HCEC 1CT (cell line): ENCODE measurements at places on chromosomes 7 and 10.

DNA sequence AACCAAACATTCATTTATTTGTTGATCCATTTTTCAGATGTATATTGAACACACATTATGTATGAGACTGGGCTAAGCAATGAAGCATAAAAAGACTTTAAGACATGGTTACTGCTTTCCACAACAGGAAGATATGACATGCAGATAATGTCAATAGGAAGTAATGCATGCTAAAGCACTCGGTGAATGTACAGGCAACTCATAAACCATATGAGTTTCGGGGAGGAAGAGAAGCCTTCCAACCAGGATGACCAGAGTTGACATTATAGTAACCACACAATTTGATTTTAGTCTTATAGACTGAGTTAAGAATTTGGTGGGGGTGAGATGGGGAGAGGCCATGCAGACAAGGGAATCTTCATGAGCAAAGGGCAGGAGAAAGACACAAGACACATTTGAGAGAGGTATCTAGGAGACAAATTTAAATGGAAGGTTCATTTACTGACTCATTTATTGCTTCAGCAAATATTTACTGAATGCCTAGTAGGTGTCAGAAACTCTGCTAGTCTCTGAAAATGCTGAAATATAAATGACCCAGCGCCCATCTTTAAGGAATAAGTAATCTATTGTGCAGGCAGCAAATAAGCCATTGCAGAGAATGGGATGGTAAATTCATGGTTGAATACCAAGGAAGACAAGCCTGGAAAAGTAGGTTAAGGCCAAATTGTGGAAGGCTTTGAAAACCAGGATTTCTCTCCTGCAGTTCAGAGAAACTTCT is 19.0 kb upstream of the SLK start:
- DNase-seq: no peak

GRCh38 chr10:25631471-25631870 is 302.6 kb upstream of the MYO3A start:
- DNase-seq: no peak

- no peak for DNase-seq
Measured at GRCh38 chr7:50394315-50394714, 55.8 kb downstream of the FIGNL1 start.

DNA sequence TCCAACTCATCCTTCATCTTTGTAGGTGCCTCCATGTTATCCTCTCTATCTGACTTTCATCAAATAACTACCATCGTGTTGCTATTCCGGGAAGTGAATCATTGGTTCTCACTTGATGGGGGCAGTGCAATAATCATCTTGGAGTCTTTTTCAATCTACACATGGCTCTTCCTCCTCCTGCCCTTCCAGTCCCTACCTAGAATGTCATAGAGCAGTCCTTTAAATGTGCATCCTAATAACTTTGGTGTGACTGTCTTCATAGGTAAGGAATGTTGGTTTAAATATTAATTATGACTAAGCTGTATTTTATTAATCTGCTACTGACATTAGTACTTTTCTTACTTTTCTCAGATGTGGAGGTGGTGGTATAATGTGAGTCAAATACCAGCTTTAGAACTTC is 8.4 kb upstream of the CDK14 start:
- DNase-seq: no peak

DNA sequence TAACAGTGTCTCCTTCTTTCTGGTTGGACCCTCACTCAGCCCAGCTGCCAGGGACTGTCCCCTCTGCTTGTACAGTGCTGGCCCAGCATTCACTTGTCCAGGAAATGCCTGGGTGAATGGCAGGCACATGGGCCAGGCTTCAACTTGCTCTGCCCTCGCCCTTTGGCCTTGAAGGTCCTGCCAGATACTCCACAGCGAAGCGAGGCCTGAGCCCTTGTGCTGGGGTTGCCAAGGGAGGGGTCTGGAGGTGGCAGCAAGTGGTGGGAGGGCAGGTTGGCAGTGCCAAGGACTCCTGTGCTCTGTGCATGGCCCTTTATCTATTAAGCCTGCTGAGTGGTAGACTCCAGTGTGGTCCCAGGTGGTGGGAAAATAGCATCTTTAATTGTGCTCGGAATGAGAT is 75.7 kb downstream of the CDH23 start:
- no peak for DNase-seq

DNA sequence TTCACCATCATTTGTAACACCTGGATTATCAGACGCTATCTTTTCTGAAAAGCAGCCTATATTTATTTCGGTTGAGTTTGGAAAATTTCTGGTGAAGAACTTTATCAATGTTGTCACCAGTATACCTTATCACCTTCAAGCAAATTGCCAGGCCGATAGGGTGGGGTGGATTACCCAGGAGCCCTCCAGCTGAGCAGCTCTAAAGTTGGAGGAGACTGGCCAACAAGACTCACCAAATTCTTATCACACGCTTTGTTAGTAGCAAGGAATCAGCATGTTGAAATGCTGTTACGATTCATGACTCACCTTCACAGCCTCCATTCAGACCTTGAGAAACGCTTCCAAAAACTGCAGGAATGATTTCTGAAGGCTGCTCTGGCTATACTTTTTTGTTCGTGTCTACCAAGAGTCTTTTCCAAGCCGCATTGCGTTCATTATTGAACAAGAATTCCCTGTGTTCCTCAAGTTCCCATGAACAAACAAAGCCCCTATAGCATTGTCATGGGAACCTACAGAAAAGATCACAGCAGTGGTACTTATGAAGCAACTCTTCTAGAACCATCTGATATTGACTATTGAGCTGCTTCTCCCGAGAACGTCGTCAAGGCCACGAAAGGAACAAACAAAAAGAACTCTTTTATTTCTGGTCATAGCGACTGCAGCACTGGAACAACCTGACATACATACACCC is 291.4 kb downstream of the SFMBT2 start:
- DNase-seq: peak; percentile 34

DNA sequence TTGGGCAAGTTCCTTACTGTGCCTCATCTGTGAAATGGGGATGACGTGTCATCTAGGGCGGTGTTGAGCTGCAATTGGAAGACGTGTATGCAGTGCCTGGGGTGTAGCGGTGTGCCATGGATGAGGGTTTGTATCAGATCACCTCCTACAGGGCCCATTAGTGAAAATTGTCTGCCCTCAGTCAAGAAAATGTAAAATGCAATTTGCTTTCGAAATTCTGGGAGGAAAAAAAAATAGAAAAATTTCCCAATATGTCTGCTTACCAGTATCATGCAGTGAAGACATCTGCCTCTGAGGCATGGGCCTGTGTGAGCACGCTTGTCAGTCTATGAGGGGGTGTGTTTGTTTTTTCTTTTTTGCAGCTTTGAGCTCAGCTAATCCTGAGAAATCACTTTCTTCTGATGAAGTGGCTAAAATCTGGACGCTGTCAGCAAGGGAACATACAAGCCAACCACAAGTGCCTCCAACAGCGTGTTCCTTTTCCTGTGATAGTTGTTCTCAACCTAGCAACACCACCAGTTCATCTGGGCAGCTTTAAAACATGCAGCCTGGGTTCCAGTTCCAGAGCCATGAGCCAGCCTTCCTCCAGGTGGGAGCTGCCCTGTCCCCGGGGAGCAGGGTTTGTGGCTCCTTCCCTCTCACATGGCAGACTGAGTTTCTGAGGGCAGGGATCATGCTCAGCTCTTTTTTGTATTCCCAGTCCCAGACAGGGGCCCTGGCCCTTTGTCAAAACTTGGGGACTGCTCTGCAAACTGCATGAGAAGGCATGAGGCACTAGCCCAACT is 10.3 kb downstream of the FAM241B start:
- DNase-seq: no peak

GRCh38 chr10:46055771-46056170 is 9.7 kb upstream of the MSMB start:
- no peak for DNase-seq

- no peak for DNase-seq
Measured at GRCh38 chr7:148657929-148658328, 40.8 kb upstream of the CUL1 start.

- peak; percentile 88 for DNase-seq
Measured at GRCh38 chr10:125160856-125161706, 718 bp upstream of the CTBP2 start.

GRCh38 chr7:125184801-125185200 is 255.2 kb upstream of the POT1 start:
- peak; percentile 9 for DNase-seq

GRCh38 chr10:30979956-30980355 is 51.7 kb downstream of the ZNF438 start:
- DNase-seq: no peak

DNA sequence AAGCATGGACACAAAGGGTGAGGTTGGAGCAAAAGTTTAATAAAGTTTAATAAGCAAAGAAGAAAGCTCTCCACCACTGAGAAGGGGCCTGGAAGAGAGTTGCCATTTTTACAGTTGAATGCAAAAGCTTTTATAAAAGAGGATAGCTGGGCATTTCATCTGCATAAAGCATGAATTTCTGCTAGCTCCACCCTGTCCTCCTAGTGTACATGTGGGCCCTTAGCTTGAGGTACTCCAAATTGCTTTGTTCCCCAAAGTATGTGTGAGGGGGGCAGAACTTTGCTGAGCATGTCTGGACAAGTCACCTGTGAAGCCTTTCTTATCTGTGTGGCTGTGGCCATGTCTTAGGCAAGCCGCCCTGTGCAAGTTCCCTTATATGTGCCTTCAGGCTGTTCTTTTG is 22.6 kb upstream of the CROT start:
- DNase-seq: no peak

GRCh38 chr10:59752278-59752940 is 846 bp downstream of the MRLN start:
- no peak for DNase-seq

DNA sequence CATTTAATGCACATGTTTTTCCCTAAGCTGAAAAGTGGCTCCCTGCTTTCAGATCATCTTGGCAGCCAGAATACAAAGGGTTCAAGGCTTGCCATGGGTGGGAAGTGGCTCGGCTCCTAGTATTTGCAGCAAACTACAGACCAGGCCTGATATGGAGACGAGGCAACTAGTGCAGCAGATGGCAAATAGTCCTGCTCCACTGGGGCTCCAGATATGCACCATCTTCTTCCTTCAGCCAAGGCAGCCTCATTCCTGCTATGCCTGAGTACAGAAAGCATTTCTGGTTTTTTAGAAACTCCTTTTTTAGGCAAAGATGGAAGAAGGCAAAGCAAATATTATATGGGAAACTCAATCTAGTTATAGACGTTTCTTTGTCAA is 23.9 kb downstream of the LRRC4 start:
- no peak for DNase-seq

DNA sequence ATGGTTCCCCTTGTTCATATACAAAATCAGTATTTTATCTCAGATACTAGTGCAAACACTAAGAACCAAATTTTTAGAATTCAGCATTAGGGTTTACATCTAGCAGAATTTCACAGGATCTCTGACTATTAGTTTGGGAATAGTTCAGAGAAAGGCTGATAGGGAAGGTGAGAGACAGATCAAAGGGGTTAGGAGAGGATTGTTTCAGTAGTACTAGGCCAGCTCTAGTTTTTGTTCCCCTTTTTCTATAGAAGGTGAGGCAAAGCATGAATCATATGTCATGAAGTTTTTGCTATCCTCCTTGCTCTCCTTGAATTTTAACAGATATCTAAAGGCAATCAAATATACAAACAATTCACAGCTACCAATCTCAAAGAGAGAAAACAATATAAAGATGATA is 26.1 kb upstream of the CTNNA3 start:
- DNase-seq: no peak

- no peak for DNase-seq
Measured at GRCh38 chr10:60206735-60207134, 182.9 kb downstream of the ANK3 start.

DNA sequence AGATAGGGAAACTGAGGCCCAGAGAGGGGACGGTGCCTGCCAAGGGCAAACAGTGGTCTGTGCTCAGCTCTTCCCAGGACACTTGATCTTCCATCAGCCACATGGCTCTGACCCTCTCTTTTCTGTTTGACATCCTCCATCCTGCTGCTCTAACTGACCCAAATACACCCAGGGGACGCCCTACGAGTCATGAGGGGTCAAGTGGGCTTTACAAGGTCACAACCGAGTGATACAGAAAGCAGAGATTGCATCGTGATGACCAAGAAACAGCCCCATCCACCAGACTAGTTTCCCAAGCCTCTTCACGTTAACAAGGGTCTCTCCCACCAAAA is 131.2 kb upstream of the UNC5B start:
- no peak for DNase-seq

DNA sequence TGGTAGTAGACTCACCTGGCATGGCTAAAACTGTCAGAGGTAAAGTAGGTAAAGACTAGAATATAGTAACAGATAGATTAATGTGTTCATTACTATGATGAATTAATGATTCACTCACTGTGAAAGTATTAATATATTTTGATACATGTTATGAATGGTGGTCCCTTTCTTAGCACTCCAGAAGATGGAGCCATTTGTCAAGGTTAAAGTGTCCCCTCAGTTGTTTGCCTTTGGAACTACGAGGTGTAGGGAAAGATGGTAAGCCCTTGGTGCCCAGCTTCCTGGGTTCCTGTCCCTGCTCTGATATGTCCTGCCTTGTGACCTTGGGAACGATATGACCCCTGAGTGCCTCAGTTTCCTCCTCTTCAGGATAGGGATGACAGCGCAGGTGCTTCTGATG is 49.4 kb downstream of the HTRA1 start:
- no peak for DNase-seq

DNA sequence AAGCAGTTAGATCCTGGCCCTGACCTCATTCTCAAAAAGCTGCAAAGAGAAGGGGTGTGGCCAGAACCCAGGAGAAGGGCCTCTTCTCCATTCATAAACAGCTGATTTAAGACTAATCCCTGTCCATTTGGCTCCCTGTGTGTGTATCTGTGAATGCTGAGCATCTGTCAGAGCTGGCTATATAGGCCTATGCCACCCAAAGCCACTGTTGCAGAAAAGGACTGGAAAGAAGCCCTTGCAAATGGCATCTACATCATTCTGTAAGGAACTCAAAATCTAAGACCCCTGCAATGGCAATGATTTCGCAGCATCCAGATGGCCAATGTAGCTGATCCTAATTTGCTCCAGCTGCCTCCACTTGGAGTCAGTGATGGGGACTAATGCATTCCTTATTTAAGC is 384.5 kb downstream of the KCNMA1 start:
- no peak for DNase-seq

DNA sequence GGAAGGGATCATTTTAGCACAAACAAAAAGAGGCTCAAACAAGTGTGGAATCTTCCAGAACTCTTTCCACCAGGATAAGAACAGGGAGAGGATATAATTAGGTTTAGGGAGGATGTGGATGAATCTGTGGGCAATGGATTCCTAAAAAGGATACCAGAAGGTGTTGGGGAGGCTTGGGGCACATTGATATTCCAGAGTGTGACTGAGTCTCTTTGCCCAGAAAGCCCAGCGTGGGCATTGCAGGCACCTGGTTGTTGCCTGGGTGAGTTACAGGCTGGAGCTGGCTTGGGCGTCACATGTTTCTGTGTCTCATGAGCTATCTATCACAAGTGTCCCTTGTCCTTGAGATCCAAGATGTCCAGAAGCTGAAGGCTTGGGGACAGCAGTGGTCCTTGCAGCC is 3.3 kb downstream of the COL26A1 start:
- no peak for DNase-seq

GRCh38 chr10:47025540-47026300 is 114.5 kb downstream of the PTPN20 start:
- no peak for DNase-seq

DNA sequence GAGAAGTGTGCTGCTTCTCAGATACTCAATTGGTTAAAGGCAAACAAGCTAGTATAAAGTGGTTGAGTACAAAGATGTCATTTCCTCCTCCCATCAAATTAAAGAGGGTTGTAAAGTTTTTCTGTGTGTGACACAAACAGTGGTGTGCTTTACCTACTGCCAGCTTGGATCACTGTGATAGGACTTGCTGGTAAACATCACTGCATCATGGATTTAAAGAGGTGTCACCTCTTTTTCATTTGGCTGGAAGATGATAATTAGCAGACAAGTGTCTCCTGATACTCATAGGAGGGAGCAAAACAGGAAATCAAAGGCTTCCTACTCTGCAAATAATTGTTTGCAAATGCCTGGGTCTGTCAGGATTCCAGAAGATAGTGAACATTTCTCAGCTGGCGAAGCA is 200.5 kb downstream of the MDFIC start:
- DNase-seq: no peak
